Stimulated activated CD4-positive, alpha-beta T cell treated with anti-CD3 and anti-CD28 coated beads, Interleukin-4, amount 100 ng/mL, for 1 hour (primary cell): ENCODE measurements at places on chromosomes 6 and 20.

- no peak for DNase-seq
Measured at GRCh38 chr20:61806995-61807394, 258.7 kb downstream of the TAF4 start.

- DNase-seq = no peak
Measured at GRCh38 chr6:22891934-22892333, 322.6 kb downstream of the HDGFL1 start.

- DNase-seq = no peak
Measured at GRCh38 chr6:5082487-5083306, 2.4 kb upstream of the PPP1R3G start.

- DNase-seq = no peak
Measured at GRCh38 chr6:378958-379409, 12.6 kb upstream of the IRF4 start.

DNA sequence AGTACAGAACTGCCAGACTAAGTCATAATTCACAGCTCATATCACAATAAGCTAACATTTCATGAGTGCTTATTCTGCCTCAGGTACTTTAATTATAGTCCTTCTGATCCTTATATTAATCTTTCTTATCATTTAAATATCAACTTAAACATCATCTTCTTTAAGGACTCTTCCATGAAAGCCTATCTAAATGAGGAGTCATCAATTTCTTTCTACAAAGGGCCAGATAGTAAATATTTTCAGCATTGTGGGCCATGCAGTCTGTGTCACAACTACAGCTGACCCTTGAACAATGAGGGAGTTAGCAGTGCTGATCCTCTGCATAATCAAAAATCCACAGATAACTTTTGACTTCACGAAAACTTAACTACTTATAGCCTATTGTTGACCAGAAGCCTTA, 306.4 kb downstream of the TSHZ2 start:
- DNase-seq = no peak
